Activated effector memory CD4-positive, alpha-beta T cell treated with anti-CD3 and anti-CD28 coated beads, Interleukin-2, amount 50 U/mL, for 16 hours (primary cell): ENCODE measurements at places on chromosomes 2 and 18.

- no peak for DNase-seq
These were observed 10.7 kb downstream of the C2orf80 start for GRCh38 chr2:208179028-208179609.

GRCh38 chr2:233234264-233234663 lies 17.2 kb upstream of the ATG16L1 start:
- no peak for DNase-seq

DNA sequence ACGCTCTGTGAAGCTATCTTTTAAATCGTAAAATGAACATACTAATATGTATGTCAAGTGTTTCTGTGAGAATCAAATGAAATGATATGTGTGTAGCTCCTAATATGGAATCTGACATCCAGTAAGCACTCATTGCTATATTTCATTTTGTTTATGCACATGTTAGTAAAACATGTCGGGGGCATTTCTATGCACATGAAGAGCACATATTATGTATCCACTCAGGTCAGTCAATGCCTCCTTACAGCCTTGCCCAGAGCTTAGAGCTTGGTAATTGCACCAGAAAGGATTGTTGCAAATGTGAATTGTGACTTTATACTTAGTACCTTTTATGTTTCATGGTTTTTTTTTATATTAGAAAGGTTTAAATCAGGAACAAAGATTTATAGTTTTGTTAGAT lies 463.7 kb upstream of the HNMT start:
- no peak for DNase-seq

GRCh38 chr2:132515010-132515409 lies 98.4 kb downstream of the GPR39 start:
- no peak for DNase-seq

GRCh38 chr2:70851704-70852103 lies 16.1 kb upstream of the CD207 start:
- DNase-seq: no peak

GRCh38 chr2:70962211-70962884 lies 16.1 kb upstream of the ANKRD53 start:
- DNase-seq: peak; percentile 59

DNA sequence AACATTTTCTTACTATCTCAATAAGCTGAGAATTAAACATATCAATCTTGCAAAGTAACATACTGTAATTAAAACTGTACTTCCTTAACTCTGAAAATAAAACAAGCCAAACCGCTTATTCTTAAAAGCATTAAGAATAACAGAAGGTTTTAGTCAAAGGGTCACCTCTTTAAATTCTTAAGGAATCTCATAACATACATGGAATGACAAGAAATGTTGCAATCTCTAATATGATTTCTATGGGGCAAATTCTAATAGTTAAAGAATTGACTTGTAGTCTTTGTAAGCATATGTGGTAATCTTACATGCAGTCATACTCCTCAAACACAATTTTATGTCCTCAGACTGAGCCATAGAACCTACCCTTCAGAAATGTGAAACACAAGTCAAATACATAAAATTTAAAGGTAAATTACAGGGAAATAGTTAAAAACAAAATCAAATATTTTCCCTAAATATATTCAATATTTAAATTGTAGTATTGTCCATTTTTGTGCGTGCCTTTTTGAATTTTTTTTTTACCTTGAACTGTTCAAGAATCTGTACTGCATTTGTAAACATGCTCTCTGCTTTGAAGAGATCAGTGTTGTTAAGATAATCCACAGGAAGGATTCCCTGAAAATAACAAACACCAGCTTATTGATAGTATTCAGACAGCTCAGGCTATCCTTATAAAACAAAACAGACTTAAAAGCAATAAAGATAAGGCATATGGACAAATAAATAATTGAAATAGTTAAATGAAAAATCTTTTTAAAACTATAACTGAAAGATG lies 48.2 kb downstream of the PIGN start:
- DNase-seq: no peak

GRCh38 chr2:73252238-73253027 lies 18.3 kb downstream of the CCT7 start:
- peak; percentile 56 for DNase-seq

GRCh38 chr18:59470561-59471121 lies 111.6 kb upstream of the LMAN1 start:
- no peak for DNase-seq

GRCh38 chr2:39851251-39851650 lies 72.2 kb upstream of the THUMPD2 start:
- DNase-seq: no peak

- DNase-seq: no peak
These were observed 1.8 kb upstream of the HOXD8 start for GRCh38 chr2:176127774-176128072.

DNA sequence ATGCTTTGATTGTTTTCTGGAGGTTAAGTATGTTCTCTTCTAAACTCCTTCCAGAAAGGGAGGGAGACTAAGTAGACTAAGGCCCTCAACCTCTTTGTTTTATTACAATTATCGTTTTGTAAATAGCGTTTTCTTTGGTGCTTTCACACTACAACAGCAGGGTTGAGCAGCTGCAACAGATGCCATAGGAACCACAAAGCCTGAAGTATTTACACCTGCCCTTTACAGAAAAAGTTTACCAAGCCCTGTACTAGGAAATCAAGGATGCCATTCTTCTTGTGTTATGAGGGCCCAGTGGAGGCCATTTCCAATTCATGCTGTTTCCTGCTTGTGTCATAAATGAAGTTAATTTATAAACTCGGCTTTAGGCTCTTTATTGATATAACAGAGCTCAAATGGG lies 914.8 kb downstream of the DCDC2C start:
- no peak for DNase-seq

- DNase-seq: no peak
These were observed 90.4 kb downstream of the SPTBN1 start for GRCh38 chr2:54546518-54546917.

DNA sequence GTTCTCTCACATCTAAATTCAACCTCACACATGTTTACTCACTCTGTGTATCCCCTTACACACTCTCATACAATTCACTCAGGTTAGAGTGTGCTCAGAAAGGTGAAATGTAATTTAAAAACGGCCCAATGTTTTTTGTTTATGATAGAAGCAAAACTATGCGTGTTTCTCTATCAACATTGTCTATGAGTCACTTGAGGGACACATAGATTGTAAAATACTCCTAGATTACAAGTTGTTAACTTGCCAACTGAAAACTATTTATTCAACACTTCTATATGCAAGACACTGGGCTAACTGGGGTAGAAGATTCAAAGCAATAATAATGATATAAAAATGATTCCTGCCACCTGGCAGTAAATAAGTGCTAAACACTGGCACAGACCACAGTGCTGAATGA lies 24.6 kb downstream of the CCDC195 start:
- no peak for DNase-seq

GRCh38 chr2:8819194-8819593 lies 18.2 kb downstream of the KIDINS220 start:
- no peak for DNase-seq

GRCh38 chr2:190843890-190844699 lies 36.5 kb upstream of the GLS start:
- DNase-seq: peak; percentile 69

DNA sequence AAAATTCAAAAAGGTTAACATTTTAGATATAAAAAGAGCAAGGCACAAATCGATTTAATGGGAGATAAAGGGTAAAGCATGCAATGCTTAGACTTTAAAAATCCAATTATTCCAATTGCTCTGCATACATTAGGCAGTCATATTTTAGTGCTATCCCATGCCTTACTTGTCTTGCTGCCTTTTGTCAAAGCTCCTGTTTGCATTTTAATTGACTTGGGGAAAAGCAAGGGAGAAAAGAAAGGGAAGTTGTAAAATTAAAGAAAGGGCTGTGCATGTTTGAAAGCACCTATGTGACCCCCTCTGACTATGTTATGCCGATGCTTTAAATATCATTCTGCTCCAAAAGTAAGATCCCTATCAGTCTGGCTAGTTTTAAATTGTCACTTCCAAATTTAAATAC lies 193.7 kb upstream of the VWC2L start:
- DNase-seq: no peak

GRCh38 chr2:119049968-119050704 lies 108.1 kb downstream of the MARCO start:
- no peak for DNase-seq

- DNase-seq: no peak
These were observed 18.0 kb downstream of the ABCA12 start for GRCh38 chr2:215120401-215120800.

DNA sequence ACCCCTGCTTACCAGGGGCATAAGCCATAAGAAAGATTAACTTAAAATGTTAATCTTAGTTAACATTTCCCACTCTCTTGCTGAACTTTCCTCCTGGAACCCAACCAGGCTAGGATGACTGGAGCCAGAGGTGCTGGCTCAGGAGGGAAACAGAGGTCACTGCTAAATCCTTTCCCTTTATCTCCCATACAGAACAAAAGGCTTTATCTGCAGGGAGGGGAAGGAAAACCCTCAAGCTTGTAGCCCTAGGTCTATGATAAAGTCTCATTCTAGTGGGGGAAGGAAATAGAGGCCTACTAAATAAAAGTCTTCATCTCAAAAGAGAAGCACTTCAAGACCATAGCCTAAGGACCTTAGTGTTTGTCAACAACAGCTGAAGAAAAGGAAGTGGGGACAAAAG lies 18.6 kb downstream of the HIBCH start:
- DNase-seq: no peak

DNA sequence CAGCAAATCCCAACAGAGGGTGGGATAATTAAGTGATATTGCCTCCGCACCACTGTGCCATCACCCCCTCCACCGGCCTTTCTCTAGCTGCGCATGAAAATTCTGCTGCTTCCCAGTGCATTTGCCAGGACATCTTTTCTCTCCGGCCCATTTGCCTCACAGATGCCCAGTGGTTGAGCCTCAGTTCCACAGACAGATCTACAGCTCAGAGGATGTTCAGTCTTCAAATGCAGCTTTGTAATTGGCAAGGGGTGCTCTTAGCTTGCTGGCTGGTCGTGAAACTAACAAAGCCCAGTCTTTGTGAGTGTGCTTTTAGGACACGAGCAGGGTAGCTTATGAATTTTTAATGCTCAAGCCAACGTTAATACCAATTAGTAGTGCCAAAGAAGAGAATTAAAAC lies 253.3 kb upstream of the REV1 start:
- DNase-seq: no peak

DNA sequence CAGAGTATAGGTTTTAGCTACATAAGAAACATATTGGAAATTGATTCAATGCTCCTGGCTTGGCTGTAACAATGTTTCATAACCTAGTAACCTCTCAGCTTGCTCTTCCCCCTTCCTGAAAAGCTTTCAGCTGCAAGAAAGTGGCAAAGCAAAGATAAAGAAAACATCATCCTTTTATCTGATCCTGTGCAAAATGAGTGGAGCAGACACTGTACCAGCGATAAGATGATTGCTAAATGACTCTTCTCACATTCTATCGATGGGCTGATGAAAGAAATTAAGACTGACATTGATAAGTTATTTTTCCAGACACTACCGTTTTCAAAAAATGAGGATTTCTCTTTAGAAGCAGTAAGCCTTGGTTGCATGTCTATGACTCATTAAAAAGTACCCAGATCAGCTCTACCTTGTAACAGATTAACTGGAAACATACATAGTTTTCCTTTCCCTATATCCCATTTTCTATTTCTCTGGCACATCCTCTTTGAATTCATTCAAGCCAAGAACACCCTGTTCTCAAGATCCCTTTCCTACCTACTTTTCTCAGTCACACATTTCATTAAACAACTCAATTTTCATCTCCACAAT lies 87.1 kb upstream of the LYPD1 start:
- no peak for DNase-seq

- DNase-seq: peak; percentile 41
These were observed 34.9 kb upstream of the HPCAL1 start for GRCh38 chr2:10267551-10268465.

DNA sequence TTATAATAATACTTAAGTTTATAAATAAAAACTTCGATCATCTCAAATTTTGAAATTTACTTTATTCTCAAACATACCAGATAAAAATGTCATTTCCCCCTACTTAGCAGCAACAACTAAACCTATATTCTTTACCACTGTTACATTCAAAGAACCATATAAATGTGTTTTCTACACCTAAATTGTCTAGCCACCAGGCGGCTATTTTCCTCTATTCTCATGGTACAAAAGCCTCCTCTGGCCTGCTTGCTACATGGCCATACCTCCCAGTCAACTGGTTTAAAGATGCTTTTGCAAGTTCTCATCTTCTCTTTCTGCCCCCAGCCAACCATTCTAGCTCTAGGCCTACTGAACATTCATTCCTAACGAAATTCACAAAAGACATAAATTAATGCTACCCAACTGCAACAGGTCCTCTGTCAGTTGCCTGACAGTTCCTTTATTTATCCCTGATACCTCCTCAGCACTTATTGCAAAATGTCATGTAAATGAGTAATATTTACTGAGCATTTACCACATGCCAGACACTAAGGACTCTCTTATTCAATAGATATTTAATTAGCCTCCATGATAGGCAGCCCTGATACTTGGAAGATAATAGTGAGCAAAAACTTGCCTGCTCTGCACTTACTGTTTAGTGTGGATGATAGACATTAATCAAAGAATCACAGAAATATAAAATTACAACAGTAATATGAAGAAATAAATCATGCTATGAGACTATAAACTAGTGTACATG lies 5.0 kb downstream of the C1D start:
- DNase-seq: no peak

DNA sequence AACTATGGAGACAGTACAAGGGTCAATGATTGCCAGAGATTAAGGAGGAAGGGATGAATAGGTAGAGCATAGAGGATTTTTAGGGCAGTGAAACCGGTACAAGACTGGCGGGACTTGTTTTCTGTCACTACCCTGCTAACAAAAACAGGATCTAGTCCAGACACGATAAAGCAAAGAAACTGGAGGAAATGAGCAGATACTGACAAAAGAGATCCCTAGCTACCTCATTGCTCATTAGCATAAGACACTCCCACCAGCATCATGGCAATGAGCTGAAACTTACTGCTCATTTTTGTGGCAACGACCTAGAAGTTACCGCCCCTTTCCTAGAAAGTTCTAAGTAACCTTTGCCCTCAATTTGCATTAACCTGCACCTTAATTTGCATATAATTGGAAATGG lies 131.2 kb downstream of the ETAA1 start:
- DNase-seq: no peak
